Purkinje cell (primary cell): ENCODE measurements at places on chromosomes 6 and 20. TPM values are rescaled to one million over a fixed set of nuclear protein-coding genes. Genes with fewer than 3 reads are reported as not detected.

Gene KIAA0408
- 185 and 258 TPM in 2 replicates for polyA plus RNA-seq

Gene HLA-DOB
- polyA plus RNA-seq, result not detected in 2 replicates

Gene HLA-DQA1
- not detected in 2 replicates for polyA plus RNA-seq

Gene RSPH3
- 14.1 and 15.5 TPM in 2 replicates for polyA plus RNA-seq

Gene MCCD1
- polyA plus RNA-seq, result not detected in 2 replicates

Gene SLC17A3
- polyA plus RNA-seq, result not detected in 2 replicates

Gene GTSF1L
- not detected in 2 replicates for polyA plus RNA-seq

Gene PHACTR1
- polyA plus RNA-seq, result 2.1 and 11.9 TPM in 2 replicates

Gene TFAP2C
- polyA plus RNA-seq, result not detected in 2 replicates

Gene CLPSL2
- polyA plus RNA-seq, result 1.9 TPM in 1 of 2 replicates, not detected in the other

Gene PERP
- 35.7 and 40.3 TPM in 2 replicates for polyA plus RNA-seq

Gene TRDN
- polyA plus RNA-seq, result 0.30 TPM in 1 of 2 replicates, not detected in the other

Gene PI16
- not detected in 2 replicates for polyA plus RNA-seq

Gene MRPS10
- polyA plus RNA-seq, result 38.6 and 41.2 TPM in 2 replicates

Gene REM1
- not detected in 2 replicates for polyA plus RNA-seq

Gene CST4
- polyA plus RNA-seq, result not detected in 2 replicates

Gene SLC17A1
- polyA plus RNA-seq, result not detected in 2 replicates

Gene BACH2
- polyA plus RNA-seq, result 1.4 TPM in 1 of 2 replicates, not detected in the other

Gene HCRTR2
- polyA plus RNA-seq, result not detected in 2 replicates

Gene DSE
- polyA plus RNA-seq, result 4.5 and 4.8 TPM in 2 replicates

Gene SLC35D3
- not detected in 2 replicates for polyA plus RNA-seq

Gene ULBP2
- polyA plus RNA-seq, result 5.6 and 9.5 TPM in 2 replicates

Gene ENPP5
- 295 and 301 TPM in 2 replicates for polyA plus RNA-seq

Gene ADGB
- not detected in 2 replicates for polyA plus RNA-seq

Gene CD93
- polyA plus RNA-seq, result not detected in 2 replicates

Gene ANKRD6
- polyA plus RNA-seq, result 0.14 and 4.6 TPM in 2 replicates

Gene TAF11
- 19.0 and 30.3 TPM in 2 replicates for polyA plus RNA-seq
